ENCODE measurements at places on chromosomes 3 and 15.
A peak's percentile ranks its signal among the peaks of the same experiment; 100 is the strongest.

GRCh38 chr15:100665570-100665969, 63.2 kb downstream of the ASB7 start:
- no peak for DNase-seq

GRCh38 chr3:141147657-141148056, 84.0 kb upstream of the PXYLP1 start:
- no peak for DNase-seq

DNA sequence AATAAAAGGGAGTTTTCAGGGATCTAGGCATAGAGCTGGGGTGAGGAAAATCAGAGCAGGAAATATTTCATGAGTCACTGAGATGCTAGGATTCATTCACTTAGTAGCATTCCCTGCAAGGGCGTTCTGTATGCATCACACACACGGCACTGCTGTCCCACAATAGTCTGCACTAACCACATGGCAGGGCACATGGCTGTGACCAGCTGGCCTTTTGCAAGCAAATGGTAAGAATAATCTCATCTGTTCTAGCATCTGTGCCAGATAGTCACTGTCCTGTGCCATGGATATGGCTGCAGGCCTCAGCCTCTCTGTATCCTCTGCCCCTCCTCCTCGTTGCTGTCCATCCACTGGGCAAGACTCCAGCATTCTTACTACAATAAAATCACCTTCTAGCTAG, 37.8 kb downstream of the BOC start:
- DNase-seq, result no peak

DNA sequence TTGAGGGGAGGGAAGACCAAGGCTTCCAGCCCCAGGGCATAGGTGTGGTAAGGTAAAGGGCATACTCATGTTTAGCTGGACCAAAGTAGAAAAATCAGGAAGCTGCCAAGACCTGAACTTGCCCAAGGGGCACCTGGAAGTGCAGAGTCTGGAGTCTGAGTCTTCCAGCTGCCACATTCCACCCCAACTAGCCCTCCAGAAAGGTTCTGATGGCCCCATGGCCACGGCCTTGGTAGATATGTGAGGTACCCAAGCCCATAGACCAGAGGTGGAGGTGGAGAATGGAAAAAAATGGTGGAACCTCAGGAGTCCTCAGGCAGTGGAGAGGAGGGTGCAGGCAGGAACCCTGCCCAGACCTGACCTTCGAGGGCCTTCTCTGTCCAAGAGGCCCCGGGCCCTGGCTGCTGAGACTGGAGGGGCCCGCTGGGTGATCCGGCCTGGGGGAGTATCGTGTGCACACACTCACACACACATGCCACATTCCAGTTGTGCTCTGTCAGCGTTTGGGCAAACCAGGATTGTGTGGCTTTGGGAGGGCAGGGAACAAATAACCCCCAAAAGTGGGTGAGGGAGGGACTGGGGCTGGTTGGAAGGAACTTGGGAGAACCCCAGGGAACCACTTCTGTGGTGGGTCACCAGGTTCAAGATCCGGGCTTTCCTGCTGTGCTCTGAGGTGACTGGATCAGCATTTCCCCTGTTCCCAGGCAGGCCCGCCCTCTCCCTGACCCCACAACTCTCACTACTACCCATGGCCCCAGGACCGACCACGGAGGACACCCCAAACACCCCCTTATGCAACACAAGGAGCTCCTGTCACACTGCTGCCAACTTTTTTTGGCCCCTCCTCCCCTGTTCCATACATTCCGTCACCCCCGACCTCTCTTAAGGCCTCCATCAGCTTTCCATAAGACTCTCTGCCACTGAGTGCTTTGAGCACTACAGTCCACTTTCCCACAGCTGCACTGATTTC, 11.6 kb downstream of the MYL3 start:
- peak; percentile 57 for DNase-seq

DNA sequence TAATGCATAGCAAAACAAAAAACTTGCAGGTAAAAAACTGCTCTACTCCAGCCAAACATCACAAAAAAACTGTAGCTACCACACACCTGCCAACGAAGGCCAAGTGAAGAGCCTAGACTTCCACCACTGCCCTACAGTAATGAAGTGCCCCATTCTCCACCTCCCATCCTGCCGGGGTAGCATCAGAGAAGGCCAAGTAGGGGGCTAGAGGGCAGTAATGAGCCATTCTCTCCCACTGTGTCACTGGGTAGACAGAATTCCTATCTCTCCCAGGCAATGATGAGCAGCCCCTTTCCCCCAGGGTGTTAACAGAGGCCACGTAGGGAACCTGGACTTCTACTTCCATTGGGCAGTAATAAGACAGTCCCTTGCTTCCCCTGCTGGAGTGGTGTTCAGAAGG, 9.5 kb downstream of the SEC22C start:
- no peak for DNase-seq

- no peak for DNase-seq
These were observed 19.9 kb downstream of the TMEM62 start for GRCh38 chr15:43153269-43153668.

- DNase-seq, result no peak
These were observed 124.8 kb downstream of the NEK10 start for GRCh38 chr3:27244374-27244773.

GRCh38 chr3:9097495-9097894, 134.2 kb upstream of the RAD18 start:
- DNase-seq, result no peak

- DNase-seq, result no peak
These were observed 258.6 kb upstream of the RASGRP1 start for GRCh38 chr15:38823263-38823662.

DNA sequence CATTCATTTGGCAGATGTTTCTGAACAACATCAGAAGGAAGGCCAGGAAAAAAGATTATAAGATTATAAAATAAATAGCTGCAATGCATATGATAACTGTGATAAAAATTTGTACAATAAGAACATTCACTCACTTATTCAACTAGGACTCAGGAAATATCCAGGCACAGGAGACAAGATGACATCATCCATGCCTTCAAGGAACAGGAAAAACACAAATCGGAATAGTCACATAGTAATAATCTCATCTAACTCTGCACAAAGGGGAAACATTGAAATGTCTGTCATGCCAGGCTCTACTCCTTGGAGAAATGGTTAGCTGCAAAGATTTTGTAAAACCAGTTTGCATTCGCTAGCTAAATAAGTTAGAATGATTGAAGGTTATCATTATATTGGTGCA, 233.5 kb upstream of the AGTR1 start:
- DNase-seq, result no peak

DNA sequence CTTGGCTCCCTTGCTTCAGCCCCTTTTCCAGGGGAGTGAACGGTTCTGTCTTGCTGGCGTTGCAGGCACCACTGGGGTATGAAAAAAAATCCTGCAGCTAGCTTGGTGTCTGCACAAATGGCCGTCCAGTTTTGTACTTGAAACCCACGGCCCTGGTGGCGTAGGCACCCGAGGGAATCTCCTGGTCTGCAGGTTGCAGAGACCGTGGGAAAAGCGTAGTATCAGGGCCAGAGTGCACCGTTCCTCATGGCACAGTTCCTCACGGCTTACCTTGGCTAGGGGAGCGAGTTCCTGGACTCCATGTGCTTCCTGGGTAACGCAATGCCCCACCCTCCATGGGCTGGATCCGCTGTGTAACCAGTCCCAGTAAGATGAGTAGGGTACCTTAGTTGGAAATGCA, 214.9 kb downstream of the UBE2E2 start:
- no peak for DNase-seq

GRCh38 chr3:100256731-100257151, 4.1 kb upstream of the TBC1D23 start:
- no peak for DNase-seq

- no peak for DNase-seq
These were observed 239.5 kb downstream of the GAP43 start for GRCh38 chr3:115862849-115863248.

GRCh38 chr3:120137548-120137947, 43.3 kb upstream of the GSK3B start:
- DNase-seq, result no peak

GRCh38 chr15:96273317-96274086, 57.0 kb upstream of the NR2F2 start:
- DNase-seq, result no peak

GRCh38 chr3:116254541-116254940, 190.7 kb downstream of the LSAMP start:
- no peak for DNase-seq

- no peak for DNase-seq
These were observed 149.9 kb downstream of the FRMD5 start for GRCh38 chr15:44045217-44045616.

DNA sequence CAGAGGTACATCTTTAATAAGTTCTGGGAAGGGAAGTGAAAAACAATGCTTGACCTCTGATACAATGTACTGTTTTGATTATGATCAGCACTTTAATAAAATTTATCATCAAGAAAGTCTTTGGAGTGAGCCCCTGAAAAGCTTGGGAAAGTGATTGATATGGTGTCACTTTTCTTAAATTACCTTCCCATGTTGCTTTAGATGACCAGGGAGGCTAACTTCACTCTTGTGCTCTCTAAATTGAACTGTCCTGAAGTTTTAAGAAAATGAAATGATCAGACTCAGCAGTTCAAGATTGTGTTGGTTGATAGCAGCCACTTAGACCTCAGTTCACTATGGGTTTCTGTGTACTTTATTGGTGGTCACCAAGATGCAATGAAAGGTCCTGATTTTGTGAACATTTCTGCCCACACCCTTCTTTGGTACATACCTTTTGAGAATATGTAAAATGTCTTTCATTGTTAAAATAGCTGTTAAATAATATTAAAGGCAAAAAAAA, 15.7 kb downstream of the TGFBR2 start:
- DNase-seq, result no peak

DNA sequence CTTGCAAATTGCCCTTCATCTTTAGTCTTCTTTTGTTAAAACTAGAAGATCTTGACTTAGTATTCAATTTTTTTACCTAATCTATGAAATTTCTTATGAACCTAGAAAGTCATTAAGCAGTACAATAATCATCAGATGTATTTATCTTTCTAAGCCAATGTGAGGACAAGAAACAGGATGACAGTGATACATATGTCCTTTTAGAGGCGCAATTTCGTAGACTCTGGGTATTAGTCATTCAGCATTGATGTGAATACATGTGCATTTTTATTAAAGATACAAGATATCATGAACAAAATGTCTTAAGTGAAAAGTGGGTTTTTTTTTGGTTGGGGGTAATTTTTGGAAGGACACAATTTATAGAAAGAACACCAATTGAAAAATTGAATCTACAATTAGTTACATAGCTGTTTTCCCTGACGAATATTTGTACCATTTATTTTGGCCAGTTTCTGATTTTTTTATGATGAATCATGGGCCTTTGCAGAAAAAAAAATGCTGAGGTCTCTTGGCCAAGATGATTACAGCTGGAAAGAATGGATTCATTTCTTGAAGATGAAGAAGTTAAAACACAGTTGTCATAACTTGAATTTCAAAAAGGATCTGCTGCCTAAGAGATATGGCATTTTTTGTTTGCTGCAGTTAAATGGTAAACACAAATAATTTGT, 48.9 kb upstream of the AGTR1 start:
- DNase-seq, result no peak

- DNase-seq, result no peak
These were observed 445.0 kb upstream of the TGFBR2 start for GRCh38 chr3:30161375-30161774.

GRCh38 chr3:72721683-72722381, 126.4 kb downstream of the SHQ1 start:
- no peak for DNase-seq

DNA sequence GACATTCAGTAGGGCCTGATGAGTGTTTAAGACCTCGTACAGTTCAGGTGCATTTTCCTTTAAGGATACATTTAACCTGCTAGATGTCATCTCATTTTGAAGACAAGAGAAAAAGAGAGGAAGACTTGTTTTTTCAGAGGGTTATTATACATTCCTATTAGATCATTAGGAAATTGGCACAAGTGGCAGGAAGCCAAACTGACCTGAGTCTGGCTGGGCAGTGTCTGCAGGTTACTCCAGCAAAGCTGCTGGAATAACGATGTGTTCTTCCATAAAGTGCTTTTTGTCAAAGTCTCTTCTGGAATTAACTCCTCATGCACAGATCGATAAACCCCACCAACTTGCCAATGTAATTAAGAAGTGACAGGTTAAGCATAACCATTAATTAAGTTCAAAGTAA, 396.4 kb upstream of the TPRG1 start:
- no peak for DNase-seq

- DNase-seq, result no peak
These were observed 391.4 kb upstream of the RARB start for GRCh38 chr3:25036633-25037032.

GRCh38 chr3:50259432-50260026, 9.4 kb upstream of the SEMA3B start:
- DNase-seq, result no peak

DNA sequence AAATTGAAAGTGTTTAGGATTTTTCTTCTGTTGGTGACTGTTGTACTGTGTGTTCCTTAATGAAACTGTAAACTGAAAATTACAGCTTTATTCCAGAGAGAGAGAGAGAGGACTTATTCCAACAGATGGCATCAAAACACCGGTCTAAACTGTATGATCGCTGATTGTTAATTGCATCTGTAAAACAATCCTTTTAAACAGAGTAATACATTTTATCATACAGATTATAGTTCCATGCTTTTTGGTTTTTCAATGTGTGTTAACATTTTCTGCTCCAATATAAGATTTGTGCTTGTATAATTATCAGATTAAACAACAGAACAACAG, 289.7 kb upstream of the DNAJC19 start:
- no peak for DNase-seq

DNA sequence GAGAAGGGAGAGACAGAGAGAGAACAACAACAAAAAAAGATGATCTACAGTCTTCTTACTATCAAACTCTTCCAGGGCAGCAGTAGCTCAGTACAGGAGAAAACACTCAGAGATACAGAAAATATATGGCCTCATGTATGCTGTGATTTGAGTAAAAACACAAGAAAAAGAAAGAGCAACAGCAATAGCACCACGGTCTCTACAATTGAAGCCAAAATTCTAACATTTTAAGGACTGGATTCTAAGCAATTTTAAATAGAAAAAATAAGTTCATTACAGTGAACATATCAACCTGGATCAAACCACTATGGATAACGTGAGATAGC, 43.5 kb upstream of the ALCAM start:
- no peak for DNase-seq

GRCh38 chr15:33080006-33080405, 114.5 kb downstream of the FMN1 start:
- DNase-seq, result no peak
